ENCODE measurements at places on chromosomes 4 and X. TPM values are rescaled to one million over a fixed set of nuclear protein-coding genes. Genes with fewer than 3 reads are reported as not detected.

DNA sequence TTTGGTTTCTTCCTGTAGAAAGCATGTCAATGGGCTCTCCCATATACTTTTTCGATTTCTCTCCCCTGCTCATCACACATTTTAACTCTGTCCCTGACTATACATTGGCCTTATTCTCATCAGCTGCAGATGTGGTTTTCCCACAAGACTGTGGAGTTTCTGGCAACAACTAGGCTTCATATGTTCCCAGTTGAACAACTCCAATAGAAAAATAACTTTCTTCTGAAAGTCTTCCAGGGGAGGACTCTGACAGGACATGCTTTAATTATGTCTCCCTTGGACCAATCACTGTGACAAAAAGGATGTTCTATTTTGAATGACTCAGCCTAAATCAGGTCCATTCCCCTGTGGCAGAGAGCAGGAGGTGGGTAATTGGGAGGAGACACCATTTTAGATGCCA, 28.1 kb downstream of the SPANXC start:
- DNase-seq, result no peak

DNA sequence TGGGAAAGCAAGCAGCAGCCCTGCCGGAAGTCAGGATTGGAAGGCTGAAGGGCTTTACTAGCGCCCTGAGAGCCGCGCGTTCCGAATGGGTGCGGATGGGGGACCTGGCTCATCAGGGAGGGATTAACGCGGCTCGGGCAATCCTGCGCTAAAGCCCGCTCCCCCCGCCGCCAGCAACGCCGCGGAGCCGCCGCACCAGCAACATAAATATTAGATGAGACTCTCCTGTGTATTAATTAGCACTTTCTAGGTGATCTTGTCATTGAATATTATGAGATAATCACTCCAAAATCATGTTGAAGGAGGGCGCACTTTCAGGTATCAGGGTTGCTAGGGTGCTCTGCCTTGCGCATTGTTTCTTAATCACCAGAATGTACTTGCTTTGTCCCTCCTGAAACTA, 357.2 kb upstream of the FAM241A start:
- no peak for DNase-seq

- DNase-seq, result no peak
Measured at GRCh38 chr4:163673848-163674697, 179.6 kb downstream of the TMA16 start.

GRCh38 chr4:51831133-51831532, 11.8 kb upstream of the DCUN1D4 start:
- peak; percentile 63 for DNase-seq

- no peak for DNase-seq
Measured at GRCh38 chrX:12434493-12434892, 296.2 kb downstream of the FRMPD4 start.

DNA sequence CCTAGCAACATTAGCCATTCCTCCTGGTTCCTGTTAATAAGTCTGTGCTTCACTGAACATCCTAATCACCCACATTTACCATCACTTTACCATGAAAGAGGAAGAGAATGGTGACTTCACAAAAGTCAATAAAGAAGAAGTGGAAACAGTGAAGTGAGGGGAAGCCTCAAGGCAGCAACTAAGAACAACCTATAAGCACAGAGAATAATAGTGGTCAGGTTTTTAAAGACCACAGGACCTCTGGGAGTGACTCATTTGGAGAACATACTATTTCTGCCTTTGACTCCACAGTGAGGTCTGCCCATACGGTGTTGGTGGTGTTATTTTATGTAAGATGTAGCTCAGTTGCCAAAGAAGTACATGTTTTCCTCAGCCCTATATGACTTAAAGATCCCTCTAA, 86.0 kb upstream of the TET2 start:
- DNase-seq, result no peak

DNA sequence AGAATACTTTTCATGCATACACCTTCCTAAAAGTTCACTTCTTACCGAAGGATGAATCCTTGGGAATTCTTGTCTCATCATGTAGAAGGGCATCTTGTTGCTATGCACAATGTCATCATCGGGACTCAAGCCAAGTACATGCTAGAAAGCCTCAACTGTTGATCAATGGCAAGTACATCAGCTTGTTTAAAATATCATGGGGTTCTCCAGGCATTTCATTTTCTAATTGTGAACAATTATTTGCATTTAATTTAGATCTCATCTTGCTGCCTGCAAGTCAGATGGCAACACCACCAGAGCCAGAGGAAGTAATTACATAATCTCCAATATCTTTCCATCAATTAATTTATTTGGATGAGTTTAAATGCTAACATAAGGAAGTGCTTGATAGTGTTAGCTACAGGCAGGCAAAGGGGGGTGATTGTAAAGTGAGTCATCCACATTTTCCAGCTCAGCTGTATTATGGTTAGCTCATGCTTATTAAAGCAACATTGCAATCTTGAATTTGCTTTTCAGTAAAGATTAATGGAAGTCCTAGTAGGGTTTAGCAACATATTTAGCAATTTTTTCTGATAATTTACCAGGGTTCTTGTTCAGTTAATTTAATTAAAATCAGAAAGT, 356.5 kb downstream of the CBLL2 start:
- DNase-seq, result no peak

DNA sequence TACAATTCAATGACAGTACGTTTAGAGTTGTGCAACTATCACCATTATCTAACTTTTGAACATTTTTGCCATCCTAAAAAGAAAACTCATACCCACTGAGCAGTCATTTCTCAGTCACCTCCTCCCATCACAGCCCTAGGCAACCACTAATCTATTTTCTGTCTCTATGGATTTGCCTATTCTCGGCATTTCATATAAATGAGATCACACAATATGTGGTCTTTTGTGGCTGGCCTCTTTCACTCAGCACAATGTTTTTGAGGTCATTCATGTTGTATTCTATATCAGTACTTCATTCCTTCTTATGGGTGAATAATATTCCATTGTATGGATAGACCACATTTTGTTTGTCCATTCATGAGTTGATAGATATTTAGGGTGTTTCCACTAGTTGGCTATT, 103.0 kb downstream of the PPEF1 start:
- DNase-seq, result no peak

DNA sequence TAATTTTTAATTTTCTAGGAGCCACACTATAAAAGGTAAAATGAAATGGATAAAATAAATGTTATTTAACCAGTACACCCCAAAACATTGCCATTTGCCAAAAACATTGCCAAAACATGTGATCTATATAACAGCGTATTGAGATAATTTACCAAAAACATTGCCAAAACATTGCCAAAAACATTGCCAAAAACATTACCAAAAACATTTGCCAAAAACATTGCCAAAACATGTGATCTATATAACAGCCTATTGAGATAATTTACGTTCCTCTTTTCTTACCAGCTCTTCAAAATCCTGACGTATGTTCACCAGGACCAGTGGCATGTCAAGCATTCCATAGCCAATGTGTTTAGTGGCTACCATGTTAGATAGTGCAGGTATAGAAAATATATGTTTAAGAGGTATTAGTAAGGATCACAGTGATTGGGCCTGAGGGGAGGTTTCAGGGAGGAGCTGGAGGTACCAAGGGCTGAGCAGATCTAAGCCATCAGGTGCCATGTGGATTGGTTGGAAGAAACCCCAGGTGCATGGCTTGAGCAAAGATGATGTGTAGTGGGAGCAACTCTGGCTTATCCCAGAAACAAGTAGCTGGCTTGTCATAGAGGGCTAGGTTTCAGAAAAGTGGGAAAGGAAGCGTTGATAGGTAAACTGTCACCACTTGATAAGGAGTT, 42.6 kb downstream of the RAPGEF2 start:
- DNase-seq, result no peak

DNA sequence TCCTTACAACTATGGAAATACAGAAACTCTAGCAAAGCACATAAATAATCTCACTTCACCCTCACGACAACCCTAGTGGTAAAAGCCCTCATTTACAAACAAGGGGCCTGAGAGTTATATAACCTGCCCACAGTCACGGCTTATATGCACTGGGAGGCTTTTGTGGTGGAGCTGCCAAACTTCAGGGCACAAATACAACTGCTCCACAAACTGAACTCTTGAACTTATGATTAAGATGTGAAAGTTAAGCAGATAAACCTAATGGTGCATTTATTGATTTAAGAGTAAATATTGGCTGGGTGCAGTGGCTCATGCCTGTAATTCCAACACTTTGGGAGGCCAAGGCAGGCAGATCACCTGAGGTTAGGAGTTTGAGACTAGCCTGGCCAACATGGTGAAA, 19.0 kb downstream of the SLC2A9 start:
- no peak for DNase-seq

DNA sequence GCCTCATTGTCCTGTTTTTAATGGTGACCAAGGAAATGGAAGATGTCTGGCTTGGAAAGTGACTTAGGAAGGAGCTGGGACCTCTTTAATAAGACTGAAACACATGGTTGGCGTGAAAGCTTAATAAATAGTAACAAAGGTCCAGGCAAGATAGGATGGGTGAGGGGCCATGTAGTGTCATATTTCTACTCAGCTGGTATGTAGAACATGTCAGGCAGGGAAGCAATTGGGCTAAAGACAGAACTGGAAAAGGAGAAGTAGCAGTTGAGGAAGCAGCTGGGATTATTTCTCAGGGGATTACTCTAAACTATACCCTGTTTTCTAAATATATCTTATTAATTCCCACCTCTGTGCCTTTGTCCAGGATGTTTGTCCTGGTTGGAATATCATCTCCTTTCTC, 18.6 kb downstream of the ITGB1BP2 start:
- no peak for DNase-seq

AREG gene
- 7.8 TPM for total RNA-seq

CDKL5 gene
- total RNA-seq, result 30.6 TPM

SUPT20HL2 gene
- not detected for total RNA-seq
